ENCODE measurements at places on chromosomes 5 and 9. TPM values are rescaled to one million over a fixed set of nuclear protein-coding genes. Genes with fewer than 3 reads are reported as not detected.

GRCh38 chr9:77131399-77131798, 45.9 kb upstream of the VPS13A start:
- no peaks in the 10 kb centered on the region for H3K4me1 ChIP-seq
- no peak for DNase-seq
- H3K27ac ChIP-seq = no peak overlapping the region

DNA sequence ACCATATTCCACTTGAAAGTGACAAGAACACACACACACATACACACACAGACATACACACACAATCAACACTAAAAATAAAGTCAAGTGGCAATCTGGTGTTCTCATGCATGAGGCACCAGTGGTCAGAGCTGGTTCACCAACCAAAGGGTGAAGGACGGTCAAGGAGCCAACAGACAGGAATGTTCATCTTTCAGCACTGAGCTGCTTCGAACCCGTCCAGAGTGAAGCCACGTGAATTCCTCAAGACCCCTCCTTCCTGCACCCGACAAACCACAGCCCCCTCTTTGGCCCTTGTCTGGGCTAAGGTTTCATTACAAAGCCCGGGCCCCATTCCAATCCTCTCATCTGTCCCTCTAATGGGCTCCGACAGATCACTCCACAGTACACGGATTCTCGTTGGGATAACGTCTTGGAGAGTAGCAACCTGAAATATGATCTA, 84.5 kb upstream of the SMIM23 start:
- no peak overlapping the region for H3K27ac ChIP-seq
- no peak for DNase-seq
- H3K4me3 ChIP-seq = no peak overlapping the region
- H3K36me3 ChIP-seq = no peaks in the 10 kb centered on the region
- H3K27me3 ChIP-seq = peaks cover 13% of the 10 kb centered on the region

DNA sequence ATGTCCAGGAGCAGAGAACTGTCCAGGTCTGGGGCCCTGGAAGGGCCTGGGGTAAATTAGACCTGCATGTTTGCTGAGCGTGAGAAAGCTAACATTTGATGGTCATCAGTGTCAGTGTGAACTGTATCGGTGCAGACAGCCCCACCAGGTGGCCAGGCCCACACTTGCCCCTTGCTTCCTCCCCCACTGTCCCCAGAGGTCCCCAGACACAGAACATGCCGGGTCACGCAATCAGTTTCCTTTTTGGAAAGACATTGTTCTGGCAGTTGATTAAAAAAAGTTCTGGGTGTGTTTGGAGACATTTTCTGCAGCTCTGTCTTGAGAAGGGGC, 1.5 kb downstream of the NKD2 start:
- no peak overlapping the region for H3K4me3 ChIP-seq
- no peaks in the 10 kb centered on the region for H3K4me1 ChIP-seq
- no peak overlapping the region for H3K27ac ChIP-seq
- H3K36me3 ChIP-seq = no peaks in the 10 kb centered on the region

GRCh38 chr5:27818888-27819287, 780.5 kb upstream of the CDH9 start:
- H3K27ac ChIP-seq = no peak overlapping the region
- H3K27me3 ChIP-seq = no peaks in the 10 kb centered on the region
- no peaks in the 10 kb centered on the region for H3K36me3 ChIP-seq

GRCh38 chr5:88818296-88818695, 64.7 kb downstream of the MEF2C start:
- no peaks in the 10 kb centered on the region for H3K4me1 ChIP-seq
- no peak overlapping the region for H3K27ac ChIP-seq
- no peaks in the 10 kb centered on the region for H3K27me3 ChIP-seq
- H3K4me3 ChIP-seq = no peak overlapping the region
- no peak for DNase-seq

- no peak overlapping the region for H3K27ac ChIP-seq
- no peaks in the 10 kb centered on the region for H3K27me3 ChIP-seq
- no peaks in the 10 kb centered on the region for H3K4me1 ChIP-seq
- no peaks in the 10 kb centered on the region for H3K36me3 ChIP-seq
These were observed 45.2 kb downstream of the UBE2QL1 start for GRCh38 chr5:6493681-6494454.

GRCh38 chr5:76457674-76458485, 54.8 kb downstream of the IQGAP2 start:
- H3K27ac ChIP-seq = no peak overlapping the region
- no peak overlapping the region for H3K4me3 ChIP-seq

DNA sequence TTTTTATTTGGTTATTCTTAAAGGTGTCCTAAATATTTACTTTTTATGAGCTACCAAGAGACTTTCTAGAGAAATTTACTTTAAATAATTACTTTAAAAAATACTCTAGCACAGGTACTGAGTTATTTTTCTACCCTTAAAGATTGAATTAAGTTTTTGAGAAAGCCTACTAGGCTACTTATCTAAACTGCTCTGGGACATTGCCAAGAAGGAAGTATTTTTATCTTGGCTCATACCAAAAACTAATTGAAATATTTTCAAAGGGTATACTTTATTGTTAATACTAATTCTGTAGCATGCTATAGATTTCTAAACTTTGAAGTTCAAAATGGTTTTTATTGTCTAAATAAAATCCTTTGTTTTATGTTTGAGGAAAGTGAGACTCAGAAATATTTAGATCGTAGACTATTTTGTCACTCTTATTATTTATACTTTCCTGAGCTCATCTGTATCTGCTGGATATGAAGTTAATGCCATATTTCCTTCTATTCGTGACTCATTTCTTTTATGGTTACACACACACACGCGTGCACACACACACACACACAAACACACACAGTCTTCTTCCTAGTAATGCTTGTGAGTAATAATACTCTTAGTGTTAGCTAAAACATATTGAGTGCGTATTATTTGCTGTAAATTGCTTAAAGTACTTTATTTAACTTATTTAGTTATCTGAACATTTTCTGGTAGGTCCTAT, 89.5 kb downstream of the MAN2A1 start:
- H3K27me3 ChIP-seq = no peaks in the 10 kb centered on the region
- peak; percentile 12 for DNase-seq
- no peaks in the 10 kb centered on the region for H3K36me3 ChIP-seq
- no peaks in the 10 kb centered on the region for H3K4me1 ChIP-seq
- no peak overlapping the region for H3K4me3 ChIP-seq
- H3K27ac ChIP-seq = no peak overlapping the region

- H3K27ac ChIP-seq = no peak overlapping the region
- no peaks in the 10 kb centered on the region for H3K36me3 ChIP-seq
- no peak overlapping the region for H3K4me3 ChIP-seq
- DNase-seq = peak; percentile 63
- H3K4me1 ChIP-seq = no peaks in the 10 kb centered on the region
- no peaks in the 10 kb centered on the region for H3K27me3 ChIP-seq
These were observed 34.0 kb upstream of the LURAP1L start for GRCh38 chr9:12740845-12741244.

- H3K36me3 ChIP-seq = no peaks in the 10 kb centered on the region
- H3K4me3 ChIP-seq = peak overlapping the region; percentile 62
- peaks cover 2% of the 10 kb centered on the region for H3K4me1 ChIP-seq
- no peak for DNase-seq
- H3K27ac ChIP-seq = peak overlapping the region; percentile 73
These were observed 522 bp downstream of the CDK20 start for GRCh38 chr9:87973730-87974292.

DNA sequence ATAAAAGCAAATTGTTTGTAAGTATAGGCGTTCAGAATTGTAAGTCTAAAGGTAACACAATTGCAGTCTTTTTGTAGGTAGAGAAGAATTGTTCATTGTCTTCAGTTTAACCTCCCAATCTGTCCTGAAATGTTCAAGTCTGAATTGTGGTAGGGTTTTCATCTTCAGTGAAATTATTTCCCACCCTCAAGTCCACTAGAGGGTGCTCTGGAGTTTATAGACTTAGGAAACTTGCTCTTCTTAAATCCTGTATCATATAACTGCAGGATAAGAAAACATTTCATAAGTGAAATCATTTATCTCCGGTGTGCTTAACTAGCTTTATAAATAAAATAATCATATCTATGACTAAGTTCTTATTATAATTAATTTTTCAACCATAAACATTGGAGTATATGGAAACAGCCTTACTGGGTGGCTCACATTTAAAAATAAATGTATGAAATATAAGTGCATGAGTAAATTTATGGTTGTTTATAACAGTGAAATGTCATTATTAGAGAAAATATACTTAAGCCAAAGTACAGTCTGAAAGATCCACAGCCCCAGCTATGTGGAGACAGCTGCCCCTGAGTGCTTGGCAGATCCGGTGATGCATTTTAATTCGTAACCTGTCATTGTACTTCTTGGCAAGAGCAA, 182.4 kb upstream of the OTULINL start:
- H3K27me3 ChIP-seq = no peaks in the 10 kb centered on the region
- H3K4me1 ChIP-seq = peaks cover 38% of the 10 kb centered on the region
- no peak overlapping the region for H3K4me3 ChIP-seq
- peak overlapping the region; percentile 57 for H3K27ac ChIP-seq

DNA sequence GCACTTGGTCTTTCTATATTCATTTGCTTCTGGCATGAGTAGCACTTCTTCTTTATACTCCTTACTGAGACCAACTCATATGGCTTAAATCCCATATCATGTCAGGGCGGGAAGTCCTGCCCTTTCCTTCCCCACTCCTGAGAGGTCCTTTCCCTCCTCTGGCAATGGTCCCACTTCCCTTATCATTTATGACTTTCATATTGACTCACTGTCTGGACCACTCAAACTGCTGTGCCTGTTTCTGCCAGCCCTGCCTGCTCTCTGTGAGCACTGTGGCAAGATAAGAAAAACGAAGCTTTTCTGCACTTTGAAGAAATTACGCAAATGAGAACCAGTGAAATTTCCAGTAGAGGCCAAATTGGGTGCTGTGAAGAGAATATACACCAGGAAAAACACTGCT, 58.1 kb downstream of the ZNF474 start:
- H3K36me3 ChIP-seq = no peaks in the 10 kb centered on the region
- H3K4me3 ChIP-seq = no peak overlapping the region
- H3K4me1 ChIP-seq = peaks cover 14% of the 10 kb centered on the region
- no peaks in the 10 kb centered on the region for H3K27me3 ChIP-seq
- peak; percentile 62 for DNase-seq

The GADD45G gene
- total RNA-seq = 2.3 TPM

The PCDHGB5 gene
- 17.5 TPM for total RNA-seq

The OR1J2 gene
- total RNA-seq = 0.33 TPM

The TMEFF1 gene
- total RNA-seq = 2.5 TPM

The GALNT12 gene
- total RNA-seq = 18.2 TPM
